ENCODE measurements at places on chromosomes 7 and 10.

DNA sequence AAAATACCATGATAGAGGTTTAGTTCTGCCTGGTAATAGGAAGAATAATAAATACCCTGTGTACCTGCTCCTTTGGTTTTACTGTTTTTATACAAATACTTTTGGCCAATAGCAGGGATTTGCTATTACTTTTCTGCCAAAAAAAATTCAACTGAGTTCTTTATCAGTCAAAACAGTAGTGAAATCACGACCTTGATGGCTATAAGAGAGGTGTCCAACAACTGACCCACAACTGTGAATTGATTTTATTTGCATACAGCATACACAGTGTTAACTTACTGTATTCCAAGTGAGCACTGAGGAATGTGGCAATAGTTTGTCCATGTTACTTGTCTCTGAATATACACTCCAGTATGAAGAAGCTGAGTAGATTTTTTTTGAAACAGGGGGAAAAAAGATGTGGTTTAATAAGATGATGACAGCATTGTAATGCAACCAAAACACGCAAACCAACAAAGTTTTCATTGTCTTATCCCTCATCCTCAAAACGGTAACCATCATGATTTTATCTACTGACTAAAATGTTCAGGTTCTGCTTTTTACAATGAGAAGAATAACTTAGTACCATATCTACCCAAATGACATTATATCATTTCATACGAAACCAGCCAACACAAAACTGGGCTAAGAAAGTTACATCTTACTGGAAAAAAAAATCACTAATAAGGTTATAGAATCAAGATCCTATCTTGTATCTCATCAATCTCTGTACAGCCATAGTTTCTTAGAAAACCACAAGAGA lies 63.3 kb downstream of the GSAP start:
- no peak for DNase-seq

GRCh38 chr7:148747274-148747673 lies 48.6 kb downstream of the CUL1 start:
- DNase-seq = no peak

DNA sequence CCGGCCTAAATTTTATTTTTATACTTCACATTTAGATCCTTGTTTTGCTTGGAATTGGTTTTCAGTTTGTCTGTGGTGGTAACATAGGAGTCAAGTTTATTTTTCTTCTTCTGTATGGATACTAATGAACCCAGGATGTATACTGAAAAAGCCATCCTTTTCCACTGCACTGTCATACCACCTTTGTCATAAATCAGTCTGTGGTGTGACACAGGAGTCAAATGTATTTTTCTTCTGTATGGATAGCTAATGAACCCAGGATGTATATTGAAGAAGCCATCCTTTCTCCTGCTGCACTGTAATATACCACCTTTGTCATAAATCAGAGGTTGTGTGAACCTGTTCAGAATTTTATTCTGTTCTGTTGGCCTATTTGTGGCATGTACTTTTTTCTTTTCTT lies 21.4 kb downstream of the VPS26A start:
- DNase-seq = no peak

- no peak for DNase-seq
Observed at GRCh38 chr10:92756201-92757065, 66.7 kb downstream of the HHEX start.

DNA sequence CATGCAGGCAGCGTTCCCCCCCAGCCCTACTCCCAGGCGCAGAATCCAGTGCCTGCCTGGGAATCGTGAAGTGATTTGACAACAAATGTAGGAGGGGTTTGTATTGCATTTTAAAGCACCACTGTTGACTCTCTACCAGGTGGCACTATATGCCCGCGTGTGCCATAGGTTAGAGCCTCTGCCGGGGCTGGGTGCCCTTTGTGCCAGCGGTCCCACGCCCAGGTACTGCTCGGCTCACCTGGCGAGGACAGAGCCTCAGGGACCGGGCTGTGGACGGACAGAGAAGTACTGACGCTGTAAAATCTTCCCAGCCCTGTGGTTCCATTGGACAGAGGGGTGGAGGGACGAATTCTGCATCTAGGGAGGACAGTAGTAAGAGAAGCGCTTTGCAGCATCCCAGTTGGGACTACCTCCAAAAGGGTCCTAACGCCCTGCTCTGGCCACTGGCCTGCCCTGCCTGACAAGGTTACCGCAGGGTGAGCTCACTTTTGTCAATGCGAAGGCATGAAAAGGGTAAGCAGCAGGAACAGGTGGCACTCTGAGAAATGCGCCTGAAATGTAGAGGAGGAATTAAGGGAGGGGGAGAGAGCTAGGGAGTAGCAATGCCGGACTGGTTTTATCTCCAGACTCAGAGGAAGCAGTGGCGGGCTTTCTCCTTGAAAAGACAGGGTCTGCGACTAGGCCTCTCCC lies 788 bp upstream of the CACNA2D1 start:
- DNase-seq = peak; percentile 31

DNA sequence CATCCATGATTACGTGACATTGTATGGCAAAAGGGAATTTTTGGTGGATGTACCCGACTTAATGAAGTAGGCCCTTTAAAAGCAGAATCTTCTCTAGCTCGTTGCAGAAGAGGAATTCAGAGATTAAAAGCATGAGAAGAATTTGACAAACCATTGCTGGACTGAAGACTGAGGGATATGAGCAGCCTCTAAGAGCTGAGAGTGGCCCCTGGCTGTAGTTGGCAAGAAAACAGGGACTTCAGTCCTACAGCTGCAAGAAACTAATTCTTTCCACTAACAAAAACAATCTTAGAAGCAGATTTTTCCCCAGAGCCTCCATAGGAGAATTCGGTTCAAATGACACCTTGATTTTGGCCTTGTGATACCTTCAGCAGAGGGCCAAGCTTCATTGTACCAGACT lies 34.1 kb downstream of the MACC1 start:
- DNase-seq = no peak

DNA sequence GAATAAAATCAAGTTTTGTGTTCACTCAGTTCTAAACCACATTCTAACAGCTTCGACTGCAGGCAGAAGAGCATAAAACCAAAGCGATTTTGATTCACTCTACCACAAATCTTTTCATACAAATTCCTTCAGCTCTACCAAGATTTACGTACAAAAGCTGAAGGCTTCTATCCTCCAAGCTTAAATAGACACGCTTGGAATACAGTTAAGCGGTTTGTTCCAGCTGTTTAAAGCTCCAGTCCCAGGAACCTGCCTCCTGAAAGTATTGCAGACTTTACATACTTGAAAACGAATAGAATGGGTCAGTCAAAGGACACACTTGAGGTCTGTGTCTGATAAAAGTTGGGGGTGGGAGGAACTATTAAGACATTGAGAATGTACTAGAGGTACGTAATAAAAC lies 102.9 kb downstream of the MPP7 start:
- no peak for DNase-seq

- DNase-seq = no peak
Observed at GRCh38 chr10:393787-394438, 258.7 kb downstream of the ZMYND11 start.

DNA sequence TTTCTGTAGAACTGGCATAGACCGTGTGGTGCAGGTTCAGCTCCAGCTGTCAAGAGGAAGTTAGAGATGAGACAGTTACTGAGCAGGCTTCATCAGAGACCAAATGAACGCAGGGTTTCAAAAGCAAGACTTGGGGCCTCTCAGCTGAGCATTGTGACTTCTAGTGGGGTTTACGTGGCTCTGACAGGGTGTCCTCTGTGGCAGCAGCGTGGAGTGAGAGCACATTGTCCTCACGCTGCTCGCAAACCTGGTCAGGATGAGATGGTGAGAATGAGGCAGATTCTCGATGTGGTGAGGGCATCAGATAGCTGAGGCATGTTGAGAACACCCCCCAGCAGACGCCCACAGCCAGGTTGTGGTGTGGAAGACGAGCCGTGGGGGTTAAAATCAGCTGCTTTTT lies 126.0 kb downstream of the DNAJB6 start:
- no peak for DNase-seq

DNA sequence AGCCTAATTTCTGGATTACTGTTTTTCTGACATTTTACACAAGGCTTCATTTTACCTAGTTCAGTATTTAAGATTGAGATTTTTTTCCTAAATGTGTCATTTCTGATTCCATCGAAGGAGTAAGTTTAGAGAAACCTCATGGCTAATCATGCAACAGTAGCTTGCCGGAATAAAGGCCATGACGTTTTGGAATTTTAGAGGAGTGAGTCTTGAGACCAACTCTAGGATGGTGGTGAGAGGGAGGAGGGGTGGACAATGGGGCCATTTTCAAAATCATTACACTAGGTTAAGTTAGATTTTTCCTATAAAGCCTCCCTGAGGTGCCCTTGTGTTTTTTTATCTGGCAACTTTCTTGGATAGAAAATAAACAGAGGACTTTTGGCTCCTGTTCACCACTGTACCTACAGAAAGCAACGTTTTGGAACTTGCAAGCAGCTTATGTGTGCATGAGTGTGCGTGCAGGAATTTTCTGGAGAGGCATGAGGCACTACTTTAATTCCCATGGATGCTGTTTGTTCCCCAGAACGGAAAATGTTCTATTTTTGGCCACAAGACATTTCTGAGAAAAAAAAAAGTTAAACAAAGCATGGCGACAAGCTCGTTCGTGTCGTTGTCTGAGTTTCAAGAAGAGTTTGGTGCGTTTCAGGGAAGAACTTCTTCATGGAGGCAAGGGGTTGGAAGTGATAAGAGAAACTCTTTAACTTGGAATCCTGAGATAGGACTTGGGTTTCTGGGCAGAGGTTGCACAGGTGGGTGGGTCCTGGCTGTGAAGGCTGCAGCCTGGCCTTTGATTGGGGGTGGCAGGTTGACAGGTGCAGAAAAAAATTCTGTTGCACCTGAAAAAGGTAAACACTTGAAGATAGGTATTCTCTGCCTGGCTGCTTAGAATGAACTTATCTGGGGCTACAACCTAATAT lies 178.1 kb downstream of the PTEN start:
- no peak for DNase-seq

DNA sequence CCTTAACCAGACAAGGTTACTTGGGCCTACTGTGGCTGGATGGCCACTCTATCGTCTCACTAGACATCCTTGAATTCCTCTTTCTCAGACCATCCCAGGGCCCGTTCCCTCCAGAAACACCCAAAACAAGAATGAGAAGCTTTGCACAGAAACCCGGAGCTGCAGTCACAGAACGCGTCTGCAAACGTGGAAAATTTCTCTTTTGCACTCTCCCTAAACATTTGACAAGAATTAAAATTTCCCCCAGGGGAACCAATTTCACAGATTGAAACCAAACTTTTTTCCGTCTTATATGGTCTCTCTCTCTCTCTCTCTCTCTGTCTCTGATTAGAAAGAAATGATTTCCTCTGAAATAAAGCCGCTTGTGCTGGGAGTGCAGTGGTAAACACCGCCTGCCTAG lies 120.7 kb downstream of the MKX start:
- DNase-seq = no peak

GRCh38 chr10:1670541-1671365 lies 66.6 kb downstream of the ADARB2 start:
- no peak for DNase-seq

DNA sequence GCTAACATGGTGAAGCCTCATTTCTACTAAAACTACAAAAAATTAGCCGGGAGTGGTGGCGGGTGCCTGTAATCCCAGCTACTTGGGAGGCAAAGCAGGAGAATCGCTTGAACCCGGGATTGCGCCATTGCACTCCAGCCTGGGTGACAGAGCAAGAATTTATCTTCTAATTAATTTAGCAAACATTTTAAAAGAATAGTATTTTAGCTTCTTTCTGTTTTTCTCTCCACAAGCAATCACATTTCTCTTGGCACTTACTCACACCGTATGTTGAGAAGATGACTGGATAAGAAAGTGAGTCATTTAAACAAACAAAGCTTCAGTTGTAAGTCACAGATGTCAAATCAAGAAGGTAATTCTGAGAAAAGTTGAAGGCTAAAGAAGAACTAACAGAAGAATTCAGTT lies 264.0 kb downstream of the ARL4A start:
- DNase-seq = no peak

DNA sequence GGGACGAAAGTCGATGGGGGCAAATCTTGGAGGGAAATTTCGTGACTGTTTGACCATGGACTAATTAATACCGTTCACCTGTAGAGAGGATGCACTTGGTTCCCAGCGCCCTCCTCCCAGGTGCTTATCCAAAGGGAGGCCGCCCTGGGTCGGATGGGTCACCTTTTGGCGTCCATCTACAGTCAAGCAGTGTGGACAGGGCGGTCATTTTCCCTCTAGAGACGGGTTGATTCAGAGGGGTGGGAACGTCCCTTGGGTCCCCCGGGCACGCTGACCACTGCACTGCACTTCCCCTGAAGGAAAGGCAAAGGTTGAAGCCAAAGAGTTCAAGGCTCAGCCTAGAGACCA lies 2.0 kb downstream of the PRR15 start:
- no peak for DNase-seq

GRCh38 chr7:84389242-84389641 lies 194.7 kb upstream of the SEMA3A start:
- no peak for DNase-seq

DNA sequence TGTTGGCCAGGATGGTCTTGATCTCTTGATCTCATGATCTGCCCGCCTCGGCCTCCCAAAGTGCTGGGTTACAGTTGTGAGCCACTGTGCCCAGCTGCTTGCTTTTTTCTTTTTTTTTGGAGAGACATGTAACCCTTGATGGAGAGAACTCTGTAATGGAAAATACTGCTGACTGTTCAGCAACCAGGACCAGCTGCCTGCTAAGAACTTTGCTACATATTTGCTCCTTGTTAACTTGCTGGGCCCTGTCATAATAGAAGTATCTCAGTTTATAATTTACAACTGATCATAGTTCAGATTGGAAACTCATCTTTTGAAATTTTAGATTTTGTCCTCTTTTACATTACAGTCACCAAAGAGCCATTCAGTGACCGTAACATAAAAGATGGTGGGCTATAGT lies 34.9 kb downstream of the TASOR2 start:
- no peak for DNase-seq

- DNase-seq = no peak
Observed at GRCh38 chr7:44348851-44349781, 23.7 kb upstream of the CAMK2B start.

- peak; percentile 87 for DNase-seq
Observed at GRCh38 chr7:5665094-5666025, 116.1 kb downstream of the RNF216 start.

- DNase-seq = no peak
Observed at GRCh38 chr7:123562121-123562520, 4.5 kb upstream of the NDUFA5 start.

DNA sequence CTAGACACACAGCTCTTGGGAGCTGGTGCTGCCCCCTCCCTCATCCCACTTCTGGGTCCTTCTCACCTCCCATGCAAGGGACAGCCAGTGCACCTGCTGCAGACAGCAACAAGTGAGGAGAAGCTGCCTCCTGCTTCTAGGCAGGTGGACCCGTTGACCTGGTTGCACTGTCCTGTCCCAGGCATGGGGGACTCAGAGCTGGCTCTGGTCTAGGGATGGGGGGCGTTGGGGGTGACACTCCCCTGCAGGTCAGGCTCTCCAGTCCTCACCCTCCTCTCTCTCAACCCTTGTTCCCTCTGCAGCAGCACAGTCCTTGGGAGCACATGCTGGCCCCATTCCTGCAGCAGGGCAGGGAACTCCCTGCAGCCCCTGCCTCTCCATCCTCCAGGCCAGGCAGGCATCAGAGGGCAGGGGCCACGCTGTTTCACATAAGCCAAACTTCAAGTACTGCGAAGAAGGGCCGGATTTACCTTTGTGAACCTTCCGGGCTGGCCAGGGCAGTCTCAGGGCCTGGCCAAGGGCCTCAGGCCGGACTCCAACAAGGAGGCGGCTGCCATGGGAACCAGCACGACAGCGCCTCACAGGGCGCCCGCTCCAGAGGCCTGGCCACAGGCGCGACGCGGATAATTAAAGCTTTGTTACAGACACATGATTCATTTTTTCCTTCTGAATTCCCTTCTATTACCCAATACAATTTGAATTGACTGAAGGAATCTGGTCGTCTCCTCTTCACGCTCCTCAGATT lies 48.5 kb downstream of the RASGEF1A start:
- no peak for DNase-seq

- DNase-seq = no peak
Observed at GRCh38 chr10:48547061-48547895, 57.6 kb downstream of the ARHGAP22 start.
